ENCODE measurements at places on chromosomes 13 and 19.

DNA sequence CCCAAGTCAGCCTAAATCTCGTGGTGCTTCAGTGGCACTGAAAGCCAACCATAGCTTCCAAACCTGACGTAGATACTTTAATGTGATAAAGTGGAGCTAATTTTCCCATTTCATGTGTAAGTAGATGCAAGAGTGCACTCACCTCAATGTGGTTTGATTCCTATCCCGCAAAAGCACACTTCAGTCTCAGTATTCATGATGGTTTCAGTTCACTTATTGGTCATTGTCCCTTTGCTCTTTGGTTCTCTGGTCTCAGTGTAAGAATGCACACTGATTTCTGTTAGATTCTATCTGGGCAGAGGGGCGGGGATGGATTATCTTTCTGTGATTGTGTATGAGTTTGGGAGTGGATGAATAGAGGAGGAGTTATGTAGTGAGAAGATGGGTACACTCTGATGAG, 340.6 kb downstream of the KCNRG start:
- DNase-seq = no peak

- DNase-seq = no peak
Measured at GRCh38 chr19:14167576-14168138, 31.3 kb upstream of the ASF1B start.

DNA sequence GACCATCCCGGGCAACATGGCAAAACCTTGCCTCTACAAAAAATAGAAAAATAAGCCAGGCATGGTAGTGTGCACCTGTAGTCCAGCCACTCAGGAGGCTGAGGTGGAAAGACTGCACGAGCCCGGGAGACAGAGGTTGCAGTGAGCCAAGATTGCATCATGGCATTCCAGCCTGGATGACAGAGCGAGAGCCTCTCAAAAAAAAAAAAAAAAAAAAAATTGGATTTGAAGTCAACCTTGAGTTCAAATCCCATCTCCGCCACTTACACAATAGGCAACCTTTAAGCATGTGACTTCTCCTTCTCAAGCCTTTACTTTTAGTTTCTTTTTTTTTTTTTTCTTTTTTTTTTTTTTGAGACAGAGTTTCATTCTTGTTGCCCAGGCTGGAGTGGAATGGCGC, 12.0 kb downstream of the KASH5 start:
- no peak for DNase-seq

- DNase-seq = no peak
Measured at GRCh38 chr13:111482806-111483620, 162.6 kb downstream of the TEX29 start.

GRCh38 chr19:41546386-41546789, 29.6 kb upstream of the CEACAM21 start:
- DNase-seq = no peak

DNA sequence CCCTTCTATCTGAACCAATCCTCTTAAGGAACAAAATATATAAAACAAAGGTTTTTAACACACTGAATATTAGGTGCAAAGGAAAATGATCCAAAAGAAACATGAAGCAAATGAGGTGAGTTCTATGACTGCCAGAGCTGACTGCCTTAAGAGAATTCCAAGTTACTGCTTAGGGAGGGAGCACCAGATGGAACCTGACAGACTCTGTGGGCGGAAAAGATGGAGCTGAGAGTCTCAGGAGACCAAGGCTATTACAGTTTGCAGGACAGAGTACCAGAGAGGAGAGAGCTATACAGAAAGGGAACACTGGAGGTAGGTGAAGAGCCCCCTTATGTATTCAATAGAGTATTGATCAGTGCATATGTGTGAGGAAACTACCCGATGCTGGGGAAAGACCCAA, 87.2 kb downstream of the B3GLCT start:
- no peak for DNase-seq

GRCh38 chr13:98488736-98489135, 88.2 kb downstream of the STK24 start:
- DNase-seq = no peak

- DNase-seq = no peak
Measured at GRCh38 chr13:110212529-110212928, 94.4 kb downstream of the COL4A1 start.

DNA sequence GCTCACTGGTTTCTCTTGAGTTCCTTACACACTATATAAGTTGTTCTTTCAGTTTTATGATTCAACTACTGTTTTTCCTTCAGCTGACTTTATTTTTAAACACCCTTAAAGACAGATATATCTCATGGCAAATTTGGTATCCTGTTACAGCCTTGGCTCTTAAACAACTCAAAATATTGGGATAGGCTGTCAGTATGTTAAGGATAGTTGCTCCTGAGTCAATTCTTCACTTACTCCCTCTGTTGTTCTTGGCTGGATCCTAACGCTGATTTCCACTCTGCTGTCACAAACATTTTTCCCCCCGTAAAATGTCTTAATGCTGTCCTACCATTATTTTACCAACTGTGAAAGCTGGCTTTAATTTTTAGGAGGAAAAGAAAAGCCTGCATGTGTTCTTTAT, 1.2 kb downstream of the KCNRG start:
- DNase-seq = no peak

DNA sequence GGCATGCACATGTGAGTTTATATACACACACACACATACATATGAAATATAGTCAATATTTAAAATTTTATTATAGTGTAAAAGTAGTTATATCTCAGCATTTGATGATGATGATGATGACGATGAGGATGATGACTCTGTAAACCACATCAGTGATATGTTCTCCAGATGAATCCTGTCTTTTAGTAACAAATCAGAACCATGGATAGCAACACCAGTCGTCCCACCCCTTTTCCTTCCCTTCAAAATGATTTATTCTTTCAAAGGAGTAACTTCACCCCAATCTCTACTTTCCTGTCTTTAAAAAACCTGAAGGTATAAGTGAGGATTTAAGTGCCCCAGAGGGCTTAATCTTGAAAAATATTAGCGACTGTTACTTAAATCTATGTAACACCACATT, 74.1 kb downstream of the DCLK1 start:
- no peak for DNase-seq

DNA sequence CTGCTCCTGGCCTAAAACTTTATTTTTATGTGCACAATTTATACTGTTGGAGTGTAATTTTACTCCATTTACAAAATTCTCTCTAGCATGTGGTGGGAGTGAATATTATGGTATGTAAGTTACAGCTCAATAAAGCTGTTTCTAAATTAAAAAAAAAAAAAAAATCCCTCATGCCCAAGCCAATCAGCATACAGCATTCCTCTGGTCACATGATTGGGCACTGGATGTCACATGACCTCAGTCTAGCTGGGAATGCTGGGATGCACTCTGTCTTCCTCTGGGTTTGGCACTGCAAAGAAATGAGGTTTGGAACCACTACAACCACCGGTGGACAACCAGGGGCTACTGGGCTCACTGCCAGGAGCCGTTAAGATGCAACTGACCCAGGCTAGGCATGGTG, 67.6 kb downstream of the ZNF557 start:
- DNase-seq = no peak

GRCh38 chr19:46387713-46388130, 25.6 kb downstream of the CCDC8 start:
- DNase-seq = no peak

- DNase-seq = no peak
Measured at GRCh38 chr13:106899442-106899841, 331.5 kb upstream of the ARGLU1 start.

GRCh38 chr19:29083863-29084262, 129.1 kb downstream of the UQCRFS1 start:
- no peak for DNase-seq

DNA sequence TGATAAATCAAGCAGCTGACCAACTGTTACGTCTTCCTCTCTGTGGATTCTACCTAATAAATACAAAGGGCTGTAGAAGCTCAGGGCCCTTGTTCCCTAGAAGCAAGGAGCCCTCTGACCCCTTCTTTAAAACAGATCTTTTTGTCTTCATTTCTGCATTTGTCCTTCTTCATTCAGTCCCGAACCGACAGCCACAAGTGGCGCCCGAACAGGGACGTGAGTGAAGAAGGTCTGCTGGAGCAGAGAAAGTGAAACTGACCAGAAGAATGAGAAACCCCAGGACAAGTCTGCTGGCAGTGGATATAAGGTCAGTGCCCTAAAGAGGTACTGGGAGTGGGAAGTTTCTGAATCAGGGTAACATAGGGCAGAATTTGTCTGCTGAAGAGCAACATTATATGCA, 13.1 kb downstream of the ZNF773 start:
- DNase-seq = no peak

DNA sequence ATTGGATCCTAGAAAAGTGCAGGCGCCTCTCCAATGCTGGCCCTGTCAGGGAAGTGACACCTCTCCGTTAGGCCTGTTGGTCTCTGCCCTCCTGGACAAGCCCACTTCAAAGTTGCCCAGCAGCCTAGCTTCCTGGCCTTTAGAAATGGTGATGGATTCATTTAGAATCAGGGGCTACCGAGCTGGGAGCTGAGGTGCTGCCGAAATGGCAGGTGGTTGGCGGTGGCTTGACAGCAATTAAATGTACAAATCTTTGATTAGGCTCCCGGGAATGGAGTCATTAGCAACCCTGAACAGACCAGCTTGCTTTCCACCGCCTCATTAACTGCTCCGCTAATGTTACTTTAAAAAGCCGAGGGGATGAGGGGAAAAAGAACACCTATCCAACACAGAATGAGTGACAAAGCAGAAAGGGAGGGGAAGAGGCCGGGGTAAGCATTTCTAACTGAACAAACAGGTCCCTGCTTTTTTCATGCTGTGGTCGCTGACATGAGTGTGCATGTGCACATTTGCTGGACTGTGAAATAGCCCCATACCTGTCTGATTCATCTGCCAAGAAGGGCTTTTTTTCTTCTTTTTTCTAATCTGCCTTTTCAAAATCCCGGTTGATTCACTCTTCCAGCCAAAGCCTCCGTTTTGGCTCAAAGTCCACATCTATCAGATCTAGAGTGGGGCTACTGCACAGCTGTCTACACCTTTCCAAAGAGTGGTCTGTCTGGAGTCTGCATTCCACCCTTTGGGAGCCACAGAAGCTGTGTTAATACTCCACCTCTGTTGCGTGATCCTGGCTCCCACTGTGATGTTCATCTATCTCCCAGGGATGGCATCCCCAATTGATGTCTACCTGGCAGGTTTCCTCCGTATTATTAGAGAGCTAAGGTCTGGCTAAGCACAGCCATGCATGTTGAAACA, 431.9 kb downstream of the COG6 start:
- DNase-seq = no peak

DNA sequence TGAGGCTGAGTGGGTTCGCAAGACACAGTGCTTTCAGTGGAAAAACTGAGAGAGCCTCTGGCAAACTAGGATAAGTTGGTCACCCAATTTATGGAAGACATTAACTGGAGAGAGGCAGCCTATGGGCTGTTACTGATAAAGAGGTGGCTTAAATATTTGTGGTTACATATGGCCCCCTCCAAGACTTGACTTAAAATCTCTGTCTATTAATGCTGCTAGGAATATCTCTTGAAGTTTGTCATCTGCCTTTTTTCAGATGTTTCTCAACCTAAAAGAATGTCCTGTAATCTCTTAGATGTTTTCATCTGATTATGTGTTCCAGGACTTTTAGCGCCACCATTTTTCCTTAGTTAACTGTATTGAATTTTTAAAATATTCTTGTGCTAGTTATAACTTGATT, 54.6 kb downstream of the NAA16 start:
- no peak for DNase-seq

- DNase-seq = no peak
Measured at GRCh38 chr19:44557933-44558332, 28.5 kb upstream of the CEACAM20 start.

- DNase-seq = peak; percentile 58
Measured at GRCh38 chr13:52195401-52195837, 36.0 kb upstream of the NEK3 start.

GRCh38 chr13:39765801-39766463, 110.5 kb downstream of the COG6 start:
- peak; percentile 79 for DNase-seq

DNA sequence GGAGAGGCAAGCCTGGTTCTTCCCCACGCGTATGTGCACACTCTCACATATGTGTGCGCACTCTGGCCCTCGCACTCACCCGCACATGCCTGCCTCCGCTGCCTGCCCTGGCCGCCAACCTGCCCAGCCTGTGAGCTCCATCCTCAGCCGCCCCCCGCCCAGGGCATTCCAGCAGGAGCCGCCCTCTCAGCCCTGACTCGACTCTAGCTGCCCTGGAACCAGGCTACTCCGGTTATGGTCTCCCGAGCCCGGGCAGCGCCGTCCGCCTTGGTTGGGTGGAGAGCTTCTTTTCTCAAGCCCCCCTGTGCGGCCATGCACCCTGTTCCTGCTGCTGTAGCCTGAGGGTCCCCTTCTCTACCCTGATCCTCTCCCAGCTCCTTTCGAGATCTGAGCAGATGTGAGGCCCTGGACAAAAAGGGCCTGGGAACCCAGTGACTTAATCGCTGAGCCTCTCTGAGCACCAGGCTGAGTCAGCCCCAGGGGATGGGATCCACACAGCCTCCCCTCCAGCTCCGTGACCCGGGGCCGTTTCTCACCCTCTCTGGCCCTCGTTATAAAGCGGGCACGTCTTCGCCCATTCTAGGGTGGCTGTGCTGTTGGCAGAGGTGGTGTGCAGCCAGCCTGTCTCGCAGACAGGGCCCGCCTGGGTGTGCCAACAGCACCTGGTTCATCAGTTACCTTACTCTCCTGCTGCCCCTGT, 191.5 kb downstream of the TEX29 start:
- DNase-seq = no peak

DNA sequence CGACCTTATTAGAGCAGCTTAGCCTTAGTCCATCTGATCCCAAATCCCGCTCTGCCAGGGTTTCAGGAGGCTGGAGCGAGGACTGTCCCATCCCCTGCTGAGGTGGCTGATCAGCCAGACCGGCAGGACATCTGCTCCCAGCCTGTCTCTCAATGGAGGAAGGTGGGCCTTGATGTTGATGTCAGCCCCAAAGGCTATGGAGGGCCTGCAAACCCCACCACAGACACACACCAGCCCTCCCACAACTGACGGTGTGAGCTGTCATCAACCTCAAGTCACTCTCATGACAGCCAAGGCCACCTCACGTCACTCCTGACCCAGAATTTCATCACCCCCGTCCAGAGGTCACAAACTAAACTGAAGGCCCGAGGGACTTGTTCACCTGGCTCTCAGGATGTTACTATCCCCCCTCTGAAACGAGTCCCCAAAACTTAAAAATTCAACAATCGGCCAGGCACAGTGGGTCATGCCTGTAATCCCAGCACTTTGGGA, 25.5 kb downstream of the RHPN2 start:
- peak; percentile 55 for DNase-seq

GRCh38 chr13:49667773-49668172, 23.5 kb downstream of the EBPL start:
- no peak for DNase-seq

DNA sequence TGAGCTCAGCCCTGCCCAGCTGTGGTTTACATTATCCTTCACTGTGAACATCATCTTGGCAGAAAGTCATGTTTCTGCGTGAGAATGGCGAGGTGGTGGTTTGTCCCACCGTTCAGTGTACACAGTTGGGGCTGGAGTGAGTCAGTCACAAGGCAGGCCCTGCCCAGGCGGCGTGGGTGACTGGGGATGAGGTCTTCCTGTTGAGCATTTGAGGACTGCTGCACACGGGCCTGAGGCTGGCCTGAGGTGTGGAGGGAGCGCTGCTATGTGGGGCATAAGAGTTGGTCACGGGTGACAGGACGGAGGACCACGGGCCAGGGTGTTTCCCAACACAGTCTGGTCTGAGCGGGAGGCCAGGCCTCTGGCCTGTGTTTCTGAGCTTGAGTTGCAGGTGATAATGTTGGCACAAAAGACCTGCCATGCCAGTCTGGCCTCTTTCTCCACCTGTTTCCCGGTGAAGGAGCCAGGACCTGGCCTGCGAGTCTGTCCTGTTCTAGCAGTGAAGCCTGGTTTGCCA, 13.4 kb upstream of the C19orf33 start:
- DNase-seq = peak; percentile 82

- DNase-seq = no peak
Measured at GRCh38 chr19:47390533-47391488, 28.5 kb downstream of the MEIS3 start.

Measured in cerebellum (tissue), 4 donors.